Iris pigment epithelial cell (primary cell): ENCODE measurements at places on chromosomes 3 and 15.

DNA sequence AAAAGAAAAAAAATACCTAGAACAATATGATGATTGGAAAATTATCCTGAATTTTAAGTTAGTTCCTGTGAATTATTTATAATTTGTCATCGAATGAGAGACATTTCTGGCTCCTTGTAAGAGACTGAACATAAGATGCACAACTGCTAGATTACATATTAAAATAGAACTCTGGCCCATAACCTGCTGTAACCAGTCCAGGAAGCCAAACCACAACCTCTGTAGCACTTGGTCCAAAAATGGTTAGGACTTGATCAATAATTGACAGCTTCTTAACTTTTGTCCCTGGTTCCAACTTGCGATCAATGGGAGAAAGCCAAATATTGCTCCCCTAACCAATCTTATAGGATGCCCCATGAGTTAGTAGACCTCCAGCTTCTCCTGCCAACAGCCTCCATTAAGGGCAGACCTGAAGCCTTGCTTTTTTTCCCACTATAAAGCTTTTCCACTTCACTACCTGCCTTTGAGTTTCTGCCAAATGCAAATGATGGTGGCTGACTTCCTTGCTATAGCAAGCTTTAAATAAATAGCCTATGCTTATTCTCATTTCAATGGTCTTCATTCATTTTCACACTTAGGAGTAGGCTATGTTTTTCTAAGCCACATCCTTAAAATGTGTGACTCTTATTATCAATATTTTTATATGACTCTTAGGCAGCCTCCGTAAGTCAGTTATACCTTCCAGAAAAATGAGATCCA is 224.0 kb upstream of the ARHGEF26 start:
- DNase-seq, result no peak

- DNase-seq, result no peak
These were observed 37.6 kb downstream of the AAGAB start for GRCh38 chr15:67216859-67217258.

DNA sequence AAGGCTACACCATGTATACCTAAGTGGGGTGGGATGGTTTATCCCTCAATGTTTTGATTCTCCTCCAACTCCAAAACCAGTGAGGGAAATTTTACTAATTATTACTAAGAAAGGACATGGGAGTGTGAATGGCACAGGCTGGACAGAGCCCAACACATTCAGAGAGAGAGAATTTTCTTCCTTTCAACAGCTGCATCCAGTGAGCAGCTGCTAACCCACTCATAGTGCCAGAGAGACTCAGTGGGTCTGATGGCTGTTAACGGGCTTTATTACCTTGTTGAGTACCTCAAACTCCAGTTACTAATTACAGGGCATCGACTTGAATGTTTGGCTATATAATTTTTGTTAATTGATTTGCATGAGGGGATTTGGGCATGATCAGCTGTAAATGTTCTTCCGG is 75.8 kb downstream of the RORA start:
- no peak for DNase-seq

DNA sequence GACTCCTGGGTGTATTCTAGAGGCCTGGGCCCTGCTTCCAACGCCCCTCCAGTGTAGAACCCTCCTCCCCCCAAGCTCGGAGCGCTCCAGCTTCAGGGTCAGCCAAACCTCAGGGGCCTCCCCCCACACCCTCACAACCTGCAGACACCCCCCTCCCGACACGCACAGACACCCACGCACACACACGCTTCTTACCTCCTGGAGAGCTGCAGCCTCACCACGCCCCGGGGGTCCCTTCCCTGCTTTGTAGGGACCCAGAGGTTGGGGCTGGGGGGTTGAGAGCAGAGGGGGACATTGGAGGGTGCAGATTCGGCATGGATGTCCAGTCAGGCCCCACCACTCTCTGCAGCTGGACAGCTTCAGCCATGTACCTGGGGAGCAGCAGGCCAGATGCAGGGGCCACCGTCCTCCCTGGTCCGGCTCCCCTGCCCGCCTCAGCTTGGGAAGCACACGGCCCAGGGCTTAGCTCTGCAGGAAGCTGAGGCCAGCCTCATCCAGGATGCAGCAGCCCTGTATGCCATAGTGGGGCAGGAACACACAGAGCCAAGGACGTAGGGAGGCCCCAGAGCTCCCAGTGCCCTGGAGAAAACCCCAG is 13.0 kb downstream of the ZDHHC19 start:
- DNase-seq, result no peak

- DNase-seq, result no peak
These were observed 1.9 kb downstream of the SYN2 start for GRCh38 chr3:12005951-12006625.
